NCI-H2029 treated with DMSO at 0.1 percent for 48 hours (cell line): ENCODE measurements at places on chromosomes 1 and 21.

GRCh38 chr1:2108213-2108876 lies 58.1 kb downstream of the PRKCZ start:
- DNase-seq = no peak

- DNase-seq = no peak
These were observed 18.6 kb downstream of the CD247 start for GRCh38 chr1:167499664-167500101.

GRCh38 chr21:45280178-45280821 lies 7.4 kb downstream of the POFUT2 start:
- DNase-seq = no peak

DNA sequence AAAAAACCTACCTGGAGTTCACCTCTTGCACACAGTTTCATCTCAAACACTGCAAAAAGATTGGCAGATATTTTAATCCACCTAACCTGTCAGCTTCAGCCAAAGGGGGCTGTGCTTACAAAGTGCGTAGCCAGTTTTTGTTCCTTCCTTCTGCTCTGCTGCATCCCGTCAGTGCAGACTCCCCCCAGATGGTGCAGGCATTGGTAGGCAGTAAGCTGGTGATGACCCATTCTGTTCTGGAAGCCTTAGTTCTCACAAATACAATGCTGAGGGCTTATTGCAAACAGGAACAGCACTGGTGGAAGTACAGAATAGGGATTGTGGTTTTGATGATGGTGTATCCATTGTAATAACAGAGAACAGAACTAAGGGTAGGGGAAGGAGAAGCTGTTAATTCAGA lies 239.5 kb downstream of the RYR2 start:
- no peak for DNase-seq

DNA sequence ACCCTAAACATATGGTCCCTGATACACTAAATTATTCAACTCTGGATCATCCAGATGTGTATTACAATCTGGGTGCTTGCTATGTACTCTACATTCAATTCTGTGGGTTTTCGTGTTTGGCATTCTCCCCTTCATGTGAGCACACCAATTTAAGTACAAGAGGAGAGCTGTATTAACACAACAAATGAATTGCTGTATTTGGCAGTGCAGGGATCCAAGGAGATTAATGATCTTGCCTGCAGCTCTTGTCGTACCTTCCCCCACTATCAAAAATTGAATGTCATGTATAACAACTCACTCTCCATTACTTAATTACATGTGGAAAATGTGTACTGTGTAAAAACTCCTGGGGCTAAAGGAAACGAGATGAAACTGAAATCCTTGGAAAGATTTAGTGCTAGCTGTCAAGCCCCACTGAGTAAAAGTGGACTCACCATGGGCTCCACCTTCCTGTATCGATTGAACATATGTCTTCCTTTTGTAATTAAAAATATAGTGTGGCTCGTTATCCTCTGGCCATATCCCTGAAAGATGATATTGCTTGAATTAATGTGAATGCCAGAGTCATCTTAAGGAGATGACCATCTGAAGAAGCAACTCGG lies 172.2 kb upstream of the L1TD1 start:
- DNase-seq = no peak

GRCh38 chr1:197096137-197096536 lies 29.1 kb upstream of the F13B start:
- DNase-seq = no peak

GRCh38 chr1:17919525-17920439 lies 164.6 kb downstream of the ACTL8 start:
- DNase-seq = no peak

DNA sequence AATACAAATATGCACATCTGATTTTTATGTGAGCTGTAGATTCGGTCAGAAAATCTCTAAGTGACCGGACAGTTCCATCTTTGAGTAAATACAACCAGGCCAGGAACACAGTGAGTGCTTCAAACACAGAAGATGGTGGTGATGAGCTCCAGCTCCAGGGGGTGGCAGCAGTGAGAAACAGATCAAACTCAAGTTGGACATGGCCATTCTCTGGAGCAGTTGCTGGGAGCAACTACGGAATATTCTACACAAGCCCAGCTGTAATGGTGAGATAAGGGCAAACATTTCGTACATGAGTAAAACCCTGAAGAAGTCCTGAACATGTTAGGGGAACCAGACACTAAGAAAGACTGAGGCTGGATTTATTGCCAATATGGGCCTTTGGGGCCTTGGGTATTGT lies 100.7 kb downstream of the BARHL2 start:
- no peak for DNase-seq

- no peak for DNase-seq
These were observed 9.3 kb downstream of the COQ8A start for GRCh38 chr1:226949401-226949800.

GRCh38 chr1:48007047-48007446 lies 9.9 kb upstream of the TRABD2B start:
- DNase-seq = no peak
